ENCODE measurements at places on chromosomes 7 and 10.

- no peak for DNase-seq
Observed at GRCh38 chr7:55156919-55157763, 138.3 kb downstream of the EGFR start.

DNA sequence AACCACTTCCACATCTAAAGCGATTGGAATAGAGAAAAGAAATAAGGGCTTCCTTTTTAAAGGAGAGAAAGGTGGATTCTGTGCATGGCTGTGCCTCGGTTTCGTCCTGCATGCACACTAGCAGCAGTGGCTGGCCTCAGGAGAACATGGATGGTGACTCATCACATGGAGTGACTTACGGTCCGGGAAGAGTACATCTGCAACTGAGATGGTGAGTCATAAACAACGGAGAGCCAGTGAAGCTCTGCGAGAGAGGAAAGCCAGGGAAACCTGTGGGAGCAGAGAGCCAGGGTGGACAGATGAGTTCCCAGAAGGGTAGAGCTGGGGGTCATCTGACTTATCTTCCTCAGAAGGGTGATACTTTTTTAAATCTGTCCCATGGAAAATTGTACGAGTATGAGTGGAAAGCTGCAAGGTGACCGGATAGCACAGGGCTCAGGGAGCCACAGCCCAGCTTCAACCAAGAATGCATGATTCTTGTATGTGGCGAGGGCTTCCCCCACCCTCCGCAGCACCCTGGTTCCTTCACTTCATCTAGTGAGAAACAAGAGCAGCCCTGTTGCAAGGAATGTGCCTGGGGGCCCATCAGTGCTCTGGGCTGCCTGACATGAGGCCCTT, 259.1 kb downstream of the KLF6 start:
- no peak for DNase-seq

DNA sequence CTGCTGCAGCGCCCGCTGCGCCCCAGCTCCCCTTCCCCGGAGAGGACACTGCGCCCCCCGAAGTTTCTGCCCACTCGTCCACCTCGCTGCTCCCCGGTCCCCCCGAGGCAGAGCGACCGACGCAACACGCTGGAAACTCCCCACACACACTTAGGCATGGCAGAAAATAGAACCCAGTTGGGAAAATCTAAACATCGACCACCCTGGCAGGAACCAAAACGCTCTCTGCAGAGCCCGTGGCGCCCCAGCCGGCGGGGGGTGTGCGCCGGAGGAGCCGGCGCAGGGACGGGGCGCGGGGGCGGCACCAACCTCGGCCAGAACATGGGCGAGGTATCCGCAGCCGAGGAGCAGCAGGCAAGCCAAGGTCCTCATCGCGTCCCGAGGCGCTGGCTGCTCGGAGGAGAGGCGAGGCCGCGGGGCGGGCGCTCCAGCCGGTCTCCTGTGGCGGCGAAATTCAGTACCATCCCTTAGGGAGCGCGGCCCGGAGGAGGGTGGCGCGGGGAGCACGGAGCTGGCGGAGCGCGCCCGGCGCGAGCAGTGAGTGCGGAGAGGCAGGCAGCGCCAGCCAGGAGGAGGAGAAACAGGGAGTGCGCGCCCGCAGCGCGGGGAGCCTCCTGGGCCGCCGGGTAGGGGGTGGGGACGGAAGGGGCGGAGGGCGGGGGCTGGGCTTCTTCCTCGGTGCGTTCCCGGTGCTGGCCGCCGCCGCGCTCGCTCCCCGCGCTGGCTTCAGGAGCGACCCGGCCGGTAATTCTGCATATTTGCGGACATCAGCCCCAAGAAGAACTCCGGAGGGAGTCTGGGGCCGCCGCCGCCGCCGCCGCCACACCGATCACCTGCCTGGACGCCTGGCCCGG, 789 bp downstream of the PDGFA start:
- DNase-seq, result peak; percentile 60

DNA sequence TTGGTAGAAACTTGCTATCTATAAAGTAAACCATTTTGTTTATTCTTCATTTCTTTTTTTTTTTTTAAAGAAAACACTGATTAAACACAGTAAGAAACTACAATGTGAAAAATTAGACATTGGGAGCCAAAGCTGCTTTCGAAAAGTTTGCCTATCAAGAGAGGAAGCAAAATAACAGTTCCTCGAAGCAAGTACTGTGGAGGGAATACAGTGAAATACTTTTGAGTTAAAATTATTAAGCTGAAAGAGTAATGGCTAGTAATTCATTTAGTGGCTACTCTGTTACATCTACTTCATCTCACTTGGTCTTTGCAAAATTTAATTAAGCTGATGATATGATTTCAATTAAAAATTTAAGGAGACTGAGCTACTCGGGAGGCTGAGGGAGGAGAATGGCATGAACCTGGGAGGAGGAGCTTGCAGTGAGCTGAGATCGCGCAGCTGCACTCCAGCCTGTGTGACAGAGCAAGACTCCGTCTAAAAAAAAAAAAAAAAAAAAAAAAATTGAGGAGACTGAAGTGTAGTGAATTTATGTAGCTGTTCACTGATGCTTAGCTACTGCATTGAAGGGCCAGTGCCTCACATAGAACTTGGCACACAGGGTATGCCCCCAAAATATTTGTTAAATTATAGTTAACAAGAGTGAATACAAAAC, 982.1 kb upstream of the MBL2 start:
- DNase-seq, result no peak

DNA sequence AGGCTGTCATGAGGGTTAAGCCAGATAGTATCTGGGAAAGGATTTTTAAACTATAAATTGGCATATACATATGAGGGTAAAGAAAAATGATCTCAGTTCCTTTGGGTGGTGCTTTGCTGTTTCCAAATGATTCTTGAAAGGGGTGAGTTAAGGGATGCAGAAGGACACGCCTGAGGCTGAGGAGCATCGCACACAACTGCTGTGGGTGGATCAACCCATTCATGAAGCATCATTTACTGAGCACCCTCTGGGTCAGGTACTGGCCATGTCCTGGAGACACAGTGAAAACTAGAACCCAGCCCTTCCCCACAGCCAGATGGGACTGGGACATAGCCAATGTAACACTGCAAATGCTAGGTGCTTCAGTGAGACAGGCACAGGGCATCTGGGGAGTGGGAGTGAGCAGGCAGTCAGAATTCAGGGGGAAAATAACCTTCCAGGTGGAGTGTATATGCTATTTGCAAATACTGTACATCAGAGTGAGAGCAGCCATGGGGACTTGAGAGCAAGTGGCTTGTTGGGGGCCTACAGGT, 112.1 kb downstream of the WDFY4 start:
- no peak for DNase-seq

Measured in progenitor cell of endocrine pancreas (in vitro differentiated cells).